ENCODE measurements at places on chromosomes 13 and 19.

DNA sequence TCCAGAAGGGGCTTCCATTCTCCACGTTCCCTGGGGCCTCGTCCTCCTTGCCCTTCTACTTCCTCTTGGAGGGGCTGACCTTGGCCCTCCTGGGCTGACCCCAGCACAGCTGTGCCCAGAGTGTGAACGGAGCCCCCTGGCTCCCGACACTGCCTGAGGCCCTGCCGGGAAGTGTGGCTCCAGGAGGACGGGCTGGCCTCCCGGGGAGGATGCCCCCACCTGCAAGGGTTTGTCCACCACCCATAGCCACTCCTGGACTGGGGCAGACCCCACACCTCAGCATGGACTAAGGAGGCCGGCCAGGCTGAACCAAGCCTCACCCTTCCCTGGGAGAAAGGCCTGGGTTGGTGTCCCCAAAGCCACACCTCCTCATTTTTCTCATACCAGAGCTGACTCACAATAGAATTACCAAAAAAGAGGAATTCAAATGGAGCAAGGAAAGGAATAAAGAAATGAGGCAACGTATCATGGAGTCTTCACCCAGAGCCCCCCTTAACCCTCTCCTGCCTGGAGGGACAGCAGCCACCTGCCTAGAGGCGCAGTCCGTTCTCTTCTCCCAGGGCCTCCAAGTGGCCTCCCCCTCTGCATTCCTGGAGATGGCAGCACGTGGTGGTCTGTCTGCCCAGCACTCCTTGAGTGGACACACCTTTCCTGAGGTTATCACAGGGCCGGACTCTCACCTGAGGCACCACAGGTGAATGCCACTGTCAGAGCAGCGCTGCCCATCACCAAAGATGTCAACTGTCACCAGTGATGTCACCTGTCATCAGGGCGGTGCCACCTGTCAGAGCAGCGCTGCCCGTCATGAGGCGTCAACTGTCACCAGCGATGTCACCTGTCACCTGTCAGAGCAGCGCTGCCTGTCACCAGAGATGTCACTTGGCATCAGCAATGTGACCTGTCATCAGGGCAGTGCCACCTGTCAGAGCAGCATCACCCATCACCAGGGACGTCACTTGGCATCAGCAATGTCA lies 3.1 kb upstream of the C13orf46 start:
- peak; percentile 86 for DNase-seq

DNA sequence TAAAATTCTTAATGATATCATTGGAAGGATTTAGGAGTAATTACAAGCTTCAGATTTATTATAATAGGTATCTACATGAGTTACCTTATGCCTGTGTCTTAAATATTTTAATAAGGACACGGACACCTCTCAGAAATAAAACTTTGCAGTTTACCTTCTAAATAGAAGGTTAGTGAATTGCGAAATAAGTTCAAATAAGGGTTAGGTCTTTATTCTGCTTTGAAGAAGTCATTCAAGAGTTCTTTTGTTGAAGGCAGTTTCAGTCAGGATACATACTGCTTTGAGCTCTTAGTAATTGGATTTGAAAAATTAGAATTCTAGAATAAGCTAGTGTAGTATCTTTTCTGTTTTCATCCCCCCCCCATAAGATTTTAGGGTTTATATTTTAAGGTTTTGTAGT lies 53.0 kb downstream of the NAA16 start:
- DNase-seq = no peak

DNA sequence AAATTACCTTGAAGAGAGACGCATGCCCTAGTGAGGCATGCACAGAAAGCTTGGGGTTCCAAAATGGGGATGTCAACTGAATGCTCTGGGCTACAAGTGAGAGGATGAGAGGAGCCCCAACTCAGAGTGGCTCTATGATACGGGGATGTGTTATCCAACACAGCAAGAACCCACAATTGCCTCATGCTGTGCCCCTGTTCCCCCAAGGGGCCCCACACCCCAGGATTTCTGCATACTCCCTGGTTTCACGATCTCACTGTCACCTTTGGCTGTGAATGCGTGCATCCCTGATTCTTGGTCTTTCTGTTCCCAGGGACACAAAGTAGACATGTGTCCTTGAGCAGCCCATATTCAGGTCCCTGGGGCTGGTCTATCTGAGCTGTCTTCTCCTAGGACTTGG lies 29.3 kb downstream of the WDR88 start:
- no peak for DNase-seq

DNA sequence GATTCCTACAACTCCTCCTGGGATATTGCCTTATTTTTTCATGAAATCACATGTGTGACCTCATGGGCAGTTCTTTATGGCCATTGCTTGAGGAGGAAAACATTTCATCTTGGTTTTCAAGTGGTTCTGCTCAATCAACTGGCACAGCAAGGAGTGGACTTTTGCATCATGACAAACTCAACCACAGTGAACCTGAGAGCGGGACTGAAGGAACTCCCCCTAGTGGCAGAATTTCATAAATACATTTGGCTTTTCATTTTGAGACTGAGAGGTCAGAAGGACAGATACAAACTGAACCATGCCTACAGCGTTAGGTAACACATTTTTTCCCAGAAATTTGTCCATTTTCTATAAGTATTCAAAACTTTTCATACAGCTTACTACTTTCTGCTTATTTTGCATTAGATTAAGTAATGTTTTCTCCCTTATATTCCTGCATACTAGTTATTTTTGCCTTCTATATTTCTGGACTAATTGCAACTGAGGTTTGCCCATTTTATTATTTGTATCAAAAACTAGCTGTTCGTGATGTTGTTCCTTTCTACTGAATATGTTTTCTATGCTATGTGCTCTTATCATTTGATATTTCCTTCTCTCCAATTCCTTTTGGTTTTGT lies 13.4 kb upstream of the SIGLEC12 start:
- peak; percentile 61 for DNase-seq

- no peak for DNase-seq
Observed at GRCh38 chr19:54229146-54229545, 6.3 kb upstream of the LILRB3 start.
